ENCODE measurements at places on chromosomes 11 and 22.

DNA sequence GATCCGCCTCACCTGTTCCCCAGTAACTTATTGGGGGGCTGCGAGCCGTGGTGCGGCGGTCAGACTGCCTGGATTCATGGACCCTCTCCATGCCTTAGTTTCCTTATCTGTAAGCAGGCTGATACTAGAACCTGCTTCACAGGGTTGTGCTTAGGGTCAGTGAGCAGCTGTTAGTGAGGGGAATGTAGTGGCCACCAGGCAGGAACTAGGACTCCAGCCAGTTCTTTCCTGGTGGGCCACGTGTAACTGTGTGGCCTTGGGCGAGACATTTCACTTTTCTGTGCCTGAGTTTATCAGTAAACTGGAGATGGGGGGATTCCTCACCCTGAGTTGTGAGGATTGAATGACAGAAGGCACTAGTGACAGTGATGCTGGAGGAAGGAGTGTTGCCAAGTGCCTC lies 24.8 kb downstream of the MCM5 start:
- no peak for DNase-seq

DNA sequence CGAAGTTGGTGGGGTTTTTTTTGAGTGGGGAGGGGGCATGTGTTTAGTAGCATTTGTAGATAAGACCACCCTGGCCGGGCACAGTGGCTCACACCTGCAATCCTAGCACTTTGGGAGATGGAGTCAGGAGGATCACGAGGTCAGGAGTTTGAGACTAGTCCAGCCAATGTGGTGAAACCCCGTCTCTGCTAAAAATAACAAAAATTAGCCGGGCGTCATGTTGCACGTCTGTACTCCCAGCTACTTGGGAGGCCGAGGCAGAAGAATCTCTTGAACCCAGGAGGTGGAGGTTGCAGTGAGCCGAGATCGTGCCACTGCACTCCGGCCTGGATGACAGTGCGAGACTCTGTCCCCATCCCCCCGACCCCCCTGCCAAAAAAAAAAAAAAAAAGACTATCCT lies 34.6 kb downstream of the CECR2 start:
- no peak for DNase-seq

- no peak for DNase-seq
Measured at GRCh38 chr11:35359321-35360054, 59.9 kb downstream of the SLC1A2 start.

GRCh38 chr11:67055812-67056211 lies 835 bp upstream of the RHOD start:
- DNase-seq: no peak

DNA sequence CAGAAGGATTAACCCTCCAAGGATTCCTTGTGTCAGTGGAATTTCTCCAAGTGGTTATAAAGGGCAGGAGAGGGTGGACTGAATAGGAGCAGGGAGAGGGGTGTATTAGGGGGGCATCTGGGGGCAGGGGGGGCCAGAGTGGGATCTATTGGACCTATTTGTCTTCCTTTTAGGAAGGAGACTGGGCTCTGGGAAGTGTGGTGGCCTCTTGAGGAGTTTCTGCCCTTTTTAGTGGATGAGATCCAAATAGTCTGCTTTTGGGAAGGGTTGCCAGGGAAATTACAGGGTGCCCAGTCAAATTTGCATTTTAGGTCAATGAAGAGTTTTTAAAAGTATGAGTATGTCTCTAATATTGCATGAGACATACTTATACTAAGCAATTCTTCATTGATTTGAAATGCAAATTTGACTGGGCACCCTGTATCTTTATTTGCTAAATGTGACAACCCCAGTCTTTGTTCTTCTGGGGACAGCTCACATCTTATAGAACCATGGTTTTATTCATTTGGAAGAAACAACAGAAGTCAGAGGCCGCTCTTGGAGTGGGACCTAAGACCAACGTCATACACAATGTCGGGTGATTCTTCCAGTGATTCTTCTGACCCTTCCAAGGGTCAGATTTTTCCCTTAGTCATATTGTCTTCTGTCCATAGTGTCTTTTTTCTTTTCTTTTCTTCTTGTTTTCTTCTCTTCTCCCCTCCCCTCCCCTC lies 429 bp upstream of the SLC22A6 start:
- DNase-seq: no peak

GRCh38 chr22:46378426-46379065 lies 43.0 kb downstream of the TRMU start:
- no peak for DNase-seq

DNA sequence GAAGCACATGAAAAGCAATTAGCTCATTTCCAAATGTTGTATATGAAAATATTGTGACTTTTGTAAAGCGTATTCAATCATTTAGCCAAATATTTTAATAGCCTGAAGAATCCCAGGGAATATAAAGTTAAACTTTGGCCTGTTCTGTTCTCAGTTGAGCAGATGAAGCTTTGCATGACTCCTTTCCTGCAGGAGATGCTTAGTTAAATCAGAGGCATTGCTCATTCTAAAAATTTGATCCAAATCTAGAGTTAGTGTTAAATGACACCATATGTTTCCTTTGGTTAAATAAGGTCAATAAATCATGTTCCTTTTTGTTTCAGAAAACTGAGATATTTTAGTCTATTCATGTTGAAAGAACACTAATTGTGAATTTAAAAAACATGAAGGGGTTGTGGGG lies 51.2 kb upstream of the BIRC3 start:
- DNase-seq: no peak

- DNase-seq: no peak
Measured at GRCh38 chr11:73262851-73263495, 9.2 kb upstream of the P2RY6 start.

DNA sequence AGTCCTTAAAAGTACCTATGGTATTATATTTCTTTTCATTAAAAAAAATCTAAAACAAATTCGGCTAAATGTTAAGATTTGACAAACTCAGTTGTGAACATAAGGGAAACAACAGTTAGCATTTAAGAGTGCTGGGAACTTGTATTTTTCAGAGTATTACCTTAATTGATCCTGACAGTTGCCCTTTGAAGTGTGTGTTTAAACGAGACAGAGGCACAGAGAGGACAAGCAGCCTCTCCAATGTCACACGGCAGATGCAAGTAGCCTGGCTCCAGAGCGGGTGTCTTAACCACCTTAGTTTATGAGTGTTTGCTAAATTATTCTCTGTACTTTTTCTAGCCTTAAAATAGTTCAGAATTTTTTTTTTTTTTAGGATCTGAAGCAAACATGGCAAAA lies 80.9 kb downstream of the TIMP3 start:
- DNase-seq: no peak

DNA sequence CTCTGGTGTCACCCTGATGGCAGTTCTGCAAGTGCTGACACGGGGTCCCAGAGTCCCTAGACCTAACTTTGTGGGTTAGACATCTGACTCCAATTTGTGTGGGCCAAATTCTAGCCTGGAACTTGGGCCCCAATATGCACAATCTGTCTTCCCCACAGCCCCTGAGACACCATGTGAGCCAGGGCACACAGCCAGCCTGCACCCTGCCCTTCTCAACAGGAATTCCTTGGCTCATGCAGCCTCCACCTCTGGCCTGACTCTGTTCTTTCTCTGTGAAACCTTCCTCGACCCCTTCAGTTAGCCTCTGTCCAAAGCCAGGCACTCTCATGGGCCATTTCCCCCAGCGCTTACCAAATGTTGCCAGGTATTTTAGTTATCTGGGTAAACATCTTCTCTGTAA lies 59.1 kb upstream of the POU2AF1 start:
- no peak for DNase-seq

GRCh38 chr11:118205606-118206378 lies 19.0 kb downstream of the JAML start:
- DNase-seq: no peak

DNA sequence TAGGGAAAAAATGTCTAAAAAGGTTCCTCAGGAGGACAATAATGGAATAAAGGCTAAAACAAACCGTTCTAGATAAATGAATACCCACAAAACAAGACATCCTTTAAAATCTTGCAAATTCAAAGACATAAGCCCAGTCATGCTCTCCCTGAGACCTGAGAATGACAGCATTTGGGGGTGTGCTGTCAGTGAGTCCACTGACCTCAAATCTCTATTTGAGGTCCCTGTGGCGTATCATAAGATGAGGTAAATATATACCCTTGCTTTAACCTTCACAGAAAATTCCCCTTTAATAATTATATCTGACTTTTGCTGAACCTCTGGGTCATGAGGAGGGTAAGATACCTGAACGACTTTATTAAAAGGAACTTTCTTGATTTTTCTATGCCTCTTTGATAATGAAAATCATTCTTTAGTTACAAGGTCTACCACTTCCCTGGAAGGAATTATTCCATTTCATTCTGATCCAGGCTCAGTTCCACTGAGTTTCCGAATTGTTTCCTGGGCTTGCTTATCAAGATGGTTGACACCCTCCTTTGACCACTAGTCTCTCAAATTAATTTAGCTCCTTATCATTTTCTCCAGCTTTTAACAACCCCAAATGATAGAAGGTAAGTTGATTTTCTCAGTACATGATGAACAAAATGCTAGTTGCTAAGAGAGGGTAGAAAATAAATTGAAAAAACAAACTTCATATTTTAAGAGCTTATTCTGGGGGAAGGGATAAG lies 53.8 kb upstream of the CHRM4 start:
- no peak for DNase-seq

GRCh38 chr22:21982338-21982965 lies at the start of gene TOP3B:
Gene TOP3B, minus strand, starts transcription at chr22:21982787. Its CDS starts 7,078 bp downstream, at chr22:21975709.
- peak; percentile 29 for DNase-seq

GRCh38 chr11:100545556-100545955 lies 141.5 kb upstream of the ARHGAP42 start:
- DNase-seq: no peak

DNA sequence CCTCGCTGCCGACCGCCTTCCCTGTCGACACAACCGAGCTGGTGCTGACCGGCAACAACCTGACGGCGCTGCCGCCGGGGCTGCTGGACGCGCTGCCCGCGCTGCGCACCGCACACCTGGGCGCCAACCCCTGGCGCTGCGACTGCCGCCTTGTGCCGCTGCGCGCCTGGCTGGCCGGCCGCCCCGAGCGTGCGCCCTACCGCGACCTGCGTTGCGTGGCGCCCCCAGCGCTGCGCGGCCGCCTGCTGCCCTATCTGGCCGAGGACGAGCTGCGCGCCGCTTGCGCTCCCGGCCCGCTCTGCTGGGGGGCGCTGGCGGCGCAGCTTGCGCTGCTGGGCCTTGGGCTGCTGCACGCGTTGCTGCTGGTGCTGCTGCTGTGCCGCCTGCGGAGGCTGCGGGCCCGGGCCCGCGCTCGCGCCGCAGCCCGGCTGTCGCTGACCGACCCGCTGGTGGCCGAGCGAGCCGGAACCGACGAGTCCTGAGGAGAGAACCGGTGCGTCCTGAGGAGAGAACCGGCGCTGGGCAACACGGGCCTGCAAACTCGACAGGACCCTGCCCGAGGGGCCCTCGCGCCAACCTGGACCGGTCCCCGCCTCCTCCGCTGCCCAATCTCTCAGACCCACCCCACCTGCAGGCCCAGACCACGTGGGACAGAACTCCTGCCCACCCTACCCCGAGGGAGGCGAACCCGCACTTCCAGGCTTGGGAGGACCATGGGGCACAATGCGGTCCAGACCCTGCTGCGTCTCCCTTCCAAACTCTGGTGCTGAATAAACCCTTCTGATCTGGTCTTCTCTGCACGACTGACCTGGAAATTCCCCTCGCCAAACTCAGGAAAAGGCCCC lies 866 bp downstream of the GP1BB start:
- DNase-seq: no peak

- DNase-seq: no peak
Measured at GRCh38 chr22:33579448-33580093, 340.7 kb downstream of the LARGE1 start.

GRCh38 chr11:44950031-44950624 lies 555 bp downstream of the TP53I11 start:
- no peak for DNase-seq

DNA sequence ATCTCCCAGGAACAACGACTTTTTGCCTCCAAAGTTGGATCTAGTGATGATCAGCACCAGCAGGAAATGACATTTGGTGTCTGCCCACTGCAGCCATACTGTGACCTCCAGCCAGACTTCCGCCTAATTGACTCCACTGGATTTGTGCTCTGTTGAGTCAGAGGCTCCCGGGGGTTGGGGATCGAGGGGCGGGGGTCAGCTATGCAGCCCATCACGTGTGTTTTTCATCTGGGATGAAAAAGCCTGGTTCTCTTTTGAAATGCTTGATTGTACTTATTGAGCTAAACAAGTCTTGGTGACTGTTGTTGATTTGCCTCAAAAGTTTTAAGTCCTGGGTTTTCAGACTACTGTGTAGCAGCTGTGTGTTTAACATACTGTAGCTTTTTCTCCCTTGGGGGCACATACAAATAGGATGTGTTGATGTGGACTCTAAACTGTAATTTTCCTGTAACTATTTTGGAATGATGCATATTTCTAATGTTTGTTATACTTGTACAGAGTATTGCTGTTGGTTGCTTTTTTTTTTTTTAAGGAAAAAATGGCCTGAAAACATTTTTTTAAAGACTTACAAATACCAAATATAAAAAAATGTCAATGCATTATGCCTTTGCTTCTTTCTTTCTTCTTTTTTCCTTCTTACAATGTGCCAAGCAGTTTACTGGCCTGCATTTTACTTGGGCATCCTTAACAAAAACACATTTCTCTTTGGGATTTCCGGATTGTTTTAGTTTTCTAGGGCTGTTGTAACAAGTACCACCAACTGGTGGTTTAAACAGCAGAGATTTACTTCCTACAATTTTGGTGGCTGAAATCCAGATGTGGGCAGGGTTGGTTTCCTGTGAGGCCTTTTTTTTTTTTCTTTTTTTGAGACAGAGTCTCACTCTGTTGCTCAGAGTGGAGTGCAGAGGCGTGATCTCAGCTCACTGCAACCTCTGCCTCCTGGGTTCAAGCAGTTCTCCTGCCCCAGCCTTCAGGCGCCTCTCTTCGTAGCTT lies 46.1 kb upstream of the OR4B1 start:
- DNase-seq: no peak

- DNase-seq: no peak
Measured at GRCh38 chr11:123587044-123587443, 67.4 kb downstream of the SCN3B start.

DNA sequence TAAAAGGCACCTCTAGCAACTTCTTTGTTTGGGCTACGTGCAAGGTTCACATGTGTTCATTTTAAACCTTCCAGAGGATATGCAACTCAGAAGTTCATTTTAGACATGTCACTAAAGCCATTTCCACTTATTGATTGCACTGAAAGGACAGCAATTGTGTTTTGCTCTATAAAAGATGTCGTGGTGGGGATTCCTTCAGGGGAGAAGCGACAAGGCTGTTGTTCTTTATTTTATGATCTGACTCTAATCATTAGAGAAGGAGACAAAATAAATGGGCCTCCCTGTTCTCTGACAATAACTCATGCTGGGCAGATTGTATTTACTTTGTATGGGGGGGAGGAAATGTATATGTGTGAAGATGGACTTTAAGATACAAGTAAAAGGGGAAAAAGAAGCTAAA lies 370.1 kb upstream of the ARHGAP42 start:
- DNase-seq: no peak

GRCh38 chr11:113043698-113044097 lies 82.5 kb downstream of the NCAM1 start:
- no peak for DNase-seq
